ENCODE measurements at places on chromosomes 16 and 17.

GRCh38 chr17:14050616-14051015 is 18.7 kb upstream of the COX10 start:
- DNase-seq, result no peak

- DNase-seq, result peak; percentile 40
These were observed 6.3 kb downstream of the C17orf50 start for GRCh38 chr17:35766903-35767510.

- no peak for DNase-seq
These were observed 56.0 kb downstream of the ZFPM1 start for GRCh38 chr16:88508868-88509748.

- no peak for DNase-seq
These were observed 150.3 kb upstream of the AXIN2 start for GRCh38 chr17:65711671-65712276.

DNA sequence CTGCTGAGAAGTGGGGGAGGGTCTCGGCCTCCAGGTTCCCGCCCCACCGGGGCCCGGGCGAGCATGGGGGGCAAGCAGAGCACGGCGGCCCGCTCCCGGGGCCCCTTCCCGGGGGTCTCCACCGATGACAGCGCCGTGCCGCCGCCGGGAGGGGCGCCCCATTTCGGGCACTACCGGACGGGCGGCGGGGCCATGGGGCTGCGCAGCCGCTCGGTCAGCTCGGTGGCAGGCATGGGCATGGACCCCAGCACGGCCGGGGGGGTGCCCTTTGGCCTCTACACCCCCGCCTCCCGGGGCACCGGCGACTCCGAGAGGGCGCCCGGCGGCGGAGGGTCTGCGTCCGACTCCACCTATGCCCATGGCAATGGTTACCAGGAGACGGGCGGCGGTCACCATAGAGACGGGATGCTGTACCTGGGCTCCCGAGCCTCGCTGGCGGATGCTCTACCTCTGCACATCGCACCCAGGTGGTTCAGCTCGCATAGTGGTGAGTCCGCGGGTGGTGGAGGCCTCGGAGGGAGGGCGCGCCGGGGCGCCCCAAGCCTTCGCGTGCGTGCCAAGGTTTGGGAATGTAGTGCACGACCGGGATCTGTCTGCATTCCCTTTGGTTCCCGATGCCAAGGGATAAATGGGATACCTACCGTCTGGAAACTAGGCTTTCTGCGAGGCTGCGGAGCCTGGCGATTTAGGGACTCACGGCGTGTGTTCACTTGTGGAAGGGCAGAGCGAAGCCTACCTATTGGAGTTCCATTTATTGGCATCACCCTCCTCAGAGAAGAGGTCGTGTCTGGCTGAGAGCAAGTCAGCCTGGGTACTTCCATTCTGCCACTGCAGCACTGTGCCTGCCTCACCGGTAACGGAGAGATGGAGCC is 1.0 kb downstream of the ZNRF1 start:
- DNase-seq, result no peak

DNA sequence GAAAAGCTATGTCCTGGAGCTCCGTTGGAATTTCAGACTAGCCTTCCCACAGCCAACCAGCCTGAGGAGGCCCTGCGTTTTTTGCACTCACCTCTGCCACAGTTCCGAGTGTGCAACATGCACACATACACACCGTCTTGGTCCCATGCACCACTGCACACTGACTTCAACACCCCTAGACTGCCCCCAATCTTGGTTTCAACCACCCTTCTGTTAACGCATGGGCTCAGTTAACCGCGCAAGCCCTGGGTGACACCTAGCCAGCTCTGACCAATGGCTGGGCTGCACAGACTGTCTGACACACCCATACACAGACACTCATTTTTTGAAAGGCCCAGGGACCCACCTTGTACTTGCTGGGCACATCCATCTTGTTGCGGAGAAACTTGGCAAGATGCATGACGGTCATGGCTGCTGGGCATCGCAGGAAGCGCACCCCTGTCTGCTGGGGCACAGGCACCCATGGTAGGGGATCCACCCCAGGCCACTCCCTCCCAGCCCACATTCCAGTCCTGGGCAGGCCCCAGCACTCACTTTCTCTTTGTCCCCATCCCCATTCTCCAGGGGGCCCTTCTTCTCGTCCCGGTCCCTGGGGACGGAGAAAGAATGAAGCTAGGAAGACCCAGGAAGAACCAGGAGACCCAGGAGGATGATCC is 8.0 kb downstream of the CISD3 start:
- no peak for DNase-seq

DNA sequence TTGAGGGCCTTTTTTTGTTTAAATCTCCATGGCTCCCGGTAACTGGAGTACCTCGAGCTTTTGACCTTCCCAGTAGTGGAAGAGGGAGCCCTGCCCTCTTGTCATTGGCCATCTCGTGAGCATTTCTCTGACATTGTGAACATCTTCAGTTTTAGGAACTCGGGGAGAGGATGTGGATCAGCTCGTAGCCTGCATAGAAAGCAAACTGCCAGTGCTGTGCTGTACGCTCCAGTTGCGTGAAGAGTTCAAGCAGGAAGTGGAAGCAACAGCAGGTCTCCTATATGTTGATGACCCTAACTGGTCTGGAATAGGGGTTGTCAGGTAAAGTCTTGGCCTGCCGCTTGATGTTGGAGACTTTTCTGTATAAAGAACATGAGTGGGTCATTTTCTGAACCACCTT is 24.3 kb downstream of the NTAN1 start:
- no peak for DNase-seq

- DNase-seq, result no peak
These were observed 346.6 kb upstream of the TNRC6C start for GRCh38 chr17:77611791-77612502.

DNA sequence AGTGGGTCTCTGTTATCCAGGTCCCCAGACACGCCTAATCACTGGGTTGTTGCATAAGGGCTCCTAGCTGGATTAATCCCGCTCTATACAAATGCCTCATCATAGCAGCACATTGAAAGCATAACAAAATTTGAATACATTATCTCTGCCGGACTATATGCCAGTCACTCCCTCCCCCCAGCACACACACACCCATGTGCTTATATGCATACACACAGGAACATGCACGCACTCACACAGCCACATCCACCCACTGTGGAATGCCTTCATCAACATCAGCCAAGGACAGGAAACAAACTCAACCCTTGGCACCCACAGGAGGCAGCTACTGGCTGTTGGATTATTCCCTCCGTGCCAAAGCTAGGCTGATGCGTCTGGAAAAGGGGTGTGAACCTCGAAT is 3.5 kb upstream of the CDH13 start:
- no peak for DNase-seq

GRCh38 chr17:56158344-56158743 is 5.1 kb downstream of the ANKFN1 start:
- no peak for DNase-seq

- no peak for DNase-seq
These were observed at the start of gene TPSG1 for GRCh38 chr16:1225051-1225451. Gene TPSG1 (minus strand): TSS chr16:1225268. CDS start chr16:1225252, 16 bp downstream.

- peak; percentile 87 for DNase-seq
These were observed 7.9 kb upstream of the MFSD6L start for GRCh38 chr17:8806926-8807550.

DNA sequence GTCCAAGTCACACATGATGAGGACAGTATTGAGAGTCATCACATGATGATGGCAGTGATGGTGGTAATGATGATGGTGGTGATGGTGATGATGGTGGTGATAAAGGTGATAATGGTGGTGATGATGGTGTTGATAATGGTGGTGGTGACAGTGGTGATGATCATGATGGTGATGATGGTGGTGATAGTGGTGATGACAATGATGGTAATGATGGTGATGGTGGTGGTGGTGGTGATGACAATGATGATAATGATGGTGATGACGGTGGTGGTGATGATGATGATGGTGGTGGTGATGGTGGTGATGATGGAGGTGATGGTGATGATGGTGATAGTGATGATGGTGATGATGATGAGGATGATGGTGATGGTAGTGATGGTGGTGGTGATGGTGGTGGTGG is 190.2 kb upstream of the ZNF469 start:
- no peak for DNase-seq

DNA sequence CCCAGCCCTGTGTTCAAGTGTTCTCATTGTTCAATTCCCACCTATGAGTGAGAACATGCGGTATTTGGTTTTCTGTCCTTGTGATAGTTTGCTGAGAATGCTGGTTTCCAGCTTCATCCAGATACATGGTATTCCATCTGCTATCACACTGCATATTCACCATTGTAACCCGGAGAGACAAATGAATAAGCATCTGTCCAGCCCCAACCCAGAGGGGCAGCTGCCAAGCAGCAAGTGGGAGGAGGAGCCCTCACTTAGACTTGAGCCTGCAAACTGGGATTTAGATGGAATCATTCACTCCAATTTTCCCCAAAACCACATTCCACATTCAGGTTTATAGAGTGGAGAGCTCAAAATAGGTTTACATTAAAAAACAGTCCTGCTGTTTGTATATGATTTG is 41.6 kb downstream of the SHISA6 start:
- no peak for DNase-seq

DNA sequence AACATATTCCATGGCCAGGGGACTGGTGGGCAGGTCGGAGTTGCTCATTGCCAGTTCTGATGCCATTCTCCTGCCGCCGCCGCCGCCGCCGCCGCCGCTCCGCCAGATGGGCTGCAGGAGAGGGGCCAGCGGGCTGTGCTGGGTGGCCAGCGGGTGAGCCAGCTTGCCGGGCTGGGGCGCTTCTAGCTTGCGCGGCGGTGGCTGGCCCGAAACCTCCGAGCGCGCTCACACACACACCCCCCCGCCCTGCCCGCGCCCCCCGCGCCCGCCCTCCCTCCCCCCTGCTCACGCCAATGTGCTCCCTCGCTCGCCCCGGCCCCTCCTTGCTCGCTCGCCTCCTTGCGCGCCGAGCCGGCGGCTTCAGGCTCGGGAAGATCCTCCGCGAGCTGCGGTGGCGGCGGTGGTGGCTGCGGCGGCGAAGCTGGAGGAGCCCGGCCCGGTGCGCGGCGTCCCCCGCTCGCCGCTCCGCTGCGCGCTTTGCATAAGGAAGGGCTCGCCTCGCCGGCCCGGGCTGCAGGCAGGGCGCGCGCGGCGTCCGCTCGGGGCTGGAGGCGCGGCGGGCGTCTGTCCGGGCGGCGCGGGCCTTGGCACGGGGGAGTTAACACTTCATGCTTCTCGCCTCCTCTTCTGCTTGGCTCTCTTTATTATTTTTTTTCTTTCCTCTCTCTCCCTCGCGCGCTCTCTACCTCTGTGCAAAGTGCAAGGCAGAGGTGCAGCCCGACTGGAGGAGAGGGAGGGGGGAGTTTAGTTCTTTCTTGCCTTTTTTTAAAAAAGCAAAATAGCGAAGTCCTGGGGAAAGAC is 500 bp downstream of the MAF start:
- peak; percentile 68 for DNase-seq

- DNase-seq, result no peak
These were observed 173.8 kb downstream of the C16orf78 start for GRCh38 chr16:49547448-49547847.

GRCh38 chr16:89944773-89945172 is 3.8 kb upstream of the DEF8 start:
- DNase-seq, result no peak

- peak; percentile 89 for DNase-seq
These were observed 24.0 kb upstream of the SLFN5 start for GRCh38 chr17:35218915-35219314.

DNA sequence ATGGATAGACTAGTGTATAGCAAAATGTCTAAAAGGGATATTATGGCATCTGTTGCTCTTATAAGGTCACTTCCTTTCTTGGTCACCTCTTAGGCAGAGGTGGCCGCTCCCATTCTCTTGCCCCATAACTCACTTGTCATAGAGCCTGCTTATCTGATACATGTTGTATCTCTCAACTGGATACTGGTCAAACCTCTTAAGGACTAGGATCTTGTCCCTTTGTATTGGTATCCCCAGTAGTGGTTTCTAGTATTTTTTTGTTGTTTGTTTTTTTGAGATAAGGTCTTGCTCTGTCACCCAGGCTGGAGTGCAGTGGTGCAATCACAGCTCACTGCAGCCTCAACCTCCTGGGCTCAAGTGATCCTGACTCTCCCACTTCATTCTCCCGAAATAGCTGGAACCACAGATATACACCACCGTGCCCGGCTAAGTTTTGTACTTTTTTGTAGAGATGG is 27.0 kb downstream of the ZSWIM7 start:
- peak; percentile 30 for DNase-seq

- no peak for DNase-seq
These were observed 17.8 kb downstream of the TSPOAP1 start for GRCh38 chr17:58310511-58311428.

DNA sequence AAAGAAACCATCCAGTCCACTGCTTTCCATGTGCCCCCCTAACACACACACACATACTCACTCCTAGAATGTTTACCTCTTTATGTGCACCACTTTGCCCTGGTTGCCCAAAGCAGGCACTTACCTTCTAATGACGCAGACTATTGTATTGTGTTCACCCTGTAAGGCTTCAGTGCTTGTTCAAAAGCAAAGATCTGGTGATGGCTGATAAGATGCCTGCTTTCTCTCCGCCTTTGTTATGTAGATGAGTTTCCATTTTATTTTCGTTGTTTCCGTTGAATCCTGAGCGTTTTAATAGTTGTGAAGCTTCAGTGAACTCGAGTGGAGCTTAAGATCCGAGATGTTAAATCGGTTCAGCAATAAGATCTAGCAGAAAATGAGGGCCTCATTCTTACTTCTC is 452.7 kb downstream of the TMEM114 start:
- DNase-seq, result no peak

DNA sequence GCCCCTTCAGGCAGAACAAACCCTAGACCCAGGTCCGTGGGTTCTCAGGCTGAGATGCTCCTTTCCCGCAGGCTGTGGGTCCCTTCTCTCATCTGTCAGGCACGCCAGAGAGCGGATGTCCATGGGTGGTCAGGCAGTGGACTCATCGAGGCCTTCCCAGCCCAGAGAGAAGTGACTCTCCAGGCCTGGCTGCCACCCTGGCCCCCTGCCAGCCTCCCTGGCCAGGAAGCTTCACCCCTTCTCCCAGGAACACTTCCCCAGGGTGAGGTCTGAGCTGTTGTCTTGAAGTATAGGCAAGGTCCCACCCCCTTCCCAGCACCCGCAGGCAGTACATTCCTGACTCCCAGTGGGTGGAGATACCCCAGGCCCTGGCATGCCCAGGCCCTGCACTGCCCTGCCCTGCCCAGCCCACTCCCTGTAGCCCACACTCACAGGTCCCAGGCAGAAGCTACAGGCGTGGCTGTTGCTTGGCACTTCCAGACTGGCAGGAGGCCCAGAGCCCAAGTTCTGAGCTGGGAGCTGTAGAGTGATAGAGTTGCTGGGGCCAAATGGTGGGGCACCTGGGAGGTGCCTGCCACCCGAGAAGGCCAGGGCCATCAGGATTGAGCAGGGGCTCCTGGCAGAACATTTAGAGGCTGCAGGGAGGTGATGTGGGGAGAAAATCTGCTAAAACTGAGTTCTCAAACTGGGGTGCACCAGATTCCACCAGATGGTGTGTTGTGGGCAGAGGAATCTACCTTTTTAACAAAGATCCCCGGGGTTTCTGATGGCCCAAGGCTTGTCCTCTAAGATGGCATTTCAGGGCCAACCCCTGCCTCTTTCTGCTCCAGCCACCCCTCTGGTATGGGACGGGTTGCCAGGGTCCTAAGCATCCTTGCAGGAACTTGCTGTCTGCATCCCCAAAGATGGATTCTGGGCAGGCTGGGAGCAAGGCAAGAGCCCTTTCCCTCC is 6.7 kb downstream of the ITGA3 start:
- DNase-seq, result peak; percentile 11

All from inflammatory macrophage treated with lipopolysaccharide for 4 hours (primary cell).